ENCODE measurements at places on chromosomes 7 and 10. TPM values are rescaled to one million over a fixed set of nuclear protein-coding genes. Genes with fewer than 3 reads are reported as not detected.

KCNMA1 gene
- 12.9 TPM for polyA plus RNA-seq

GRCh38 chr7:131934452-131934851 lies 378.0 kb upstream of the PODXL start:
- no peak for DNase-seq

DNA sequence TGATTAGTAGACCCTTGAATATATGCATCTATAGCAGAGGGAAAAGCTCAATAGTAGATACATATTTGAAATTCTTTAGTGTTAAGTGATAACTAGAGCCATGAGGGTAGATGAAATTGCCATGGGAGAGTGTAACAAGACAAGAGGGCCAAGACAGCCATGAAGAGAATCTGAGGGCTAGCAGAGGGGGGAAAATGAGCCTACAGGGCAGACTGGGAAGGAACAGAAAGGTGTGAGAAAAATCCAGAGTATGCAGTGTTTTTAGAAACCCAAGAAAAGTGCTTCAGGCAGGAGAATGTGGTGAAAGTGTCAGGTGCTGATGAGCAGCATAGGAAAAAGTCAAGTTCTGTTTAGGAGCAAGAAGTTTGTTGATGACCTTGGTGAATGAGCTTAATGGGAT lies 63.0 kb downstream of the MAPK8 start:
- no peak for DNase-seq

GRCh38 chr10:129888784-129889616 lies 75.1 kb downstream of the EBF3 start:
- peak; percentile 21 for DNase-seq

- no peak for DNase-seq
Measured at GRCh38 chr7:41297166-41297565, 405.7 kb downstream of the INHBA start.

DNA sequence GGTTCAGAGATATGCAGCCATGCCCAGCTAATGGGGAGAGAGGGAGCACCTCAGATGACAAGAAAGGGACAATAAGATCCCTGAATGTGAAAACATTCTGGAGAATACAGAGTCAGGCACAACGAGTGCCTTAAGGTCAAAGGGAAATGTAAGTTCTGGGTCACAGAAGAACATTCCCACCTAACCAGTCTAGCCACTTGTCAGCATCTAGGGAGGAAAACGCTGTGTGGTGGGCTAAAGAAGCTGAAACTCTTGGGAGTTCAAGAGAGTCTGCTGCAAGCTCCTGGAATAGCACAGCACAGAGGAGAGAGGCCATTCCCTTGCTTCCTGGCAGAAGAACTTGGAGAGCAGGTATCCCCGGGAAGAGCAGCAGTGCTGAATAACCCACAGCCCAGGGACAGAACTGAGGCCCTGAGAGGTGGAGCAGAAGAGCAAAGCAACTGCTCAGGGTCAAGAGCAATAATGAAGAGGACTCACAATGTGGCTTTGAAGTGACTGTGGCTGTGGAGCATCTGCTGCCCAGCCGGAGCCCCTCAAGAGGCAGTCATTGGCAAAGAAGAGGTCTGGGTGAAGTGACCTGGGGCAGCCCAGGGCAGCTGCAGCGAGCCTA lies 182.3 kb downstream of the NPSR1 start:
- DNase-seq: no peak

GRCh38 chr10:60978287-60979115 lies 34.5 kb upstream of the RHOBTB1 start:
- DNase-seq: no peak

GRCh38 chr10:130000918-130001317 lies 36.8 kb upstream of the EBF3 start:
- no peak for DNase-seq

DNA sequence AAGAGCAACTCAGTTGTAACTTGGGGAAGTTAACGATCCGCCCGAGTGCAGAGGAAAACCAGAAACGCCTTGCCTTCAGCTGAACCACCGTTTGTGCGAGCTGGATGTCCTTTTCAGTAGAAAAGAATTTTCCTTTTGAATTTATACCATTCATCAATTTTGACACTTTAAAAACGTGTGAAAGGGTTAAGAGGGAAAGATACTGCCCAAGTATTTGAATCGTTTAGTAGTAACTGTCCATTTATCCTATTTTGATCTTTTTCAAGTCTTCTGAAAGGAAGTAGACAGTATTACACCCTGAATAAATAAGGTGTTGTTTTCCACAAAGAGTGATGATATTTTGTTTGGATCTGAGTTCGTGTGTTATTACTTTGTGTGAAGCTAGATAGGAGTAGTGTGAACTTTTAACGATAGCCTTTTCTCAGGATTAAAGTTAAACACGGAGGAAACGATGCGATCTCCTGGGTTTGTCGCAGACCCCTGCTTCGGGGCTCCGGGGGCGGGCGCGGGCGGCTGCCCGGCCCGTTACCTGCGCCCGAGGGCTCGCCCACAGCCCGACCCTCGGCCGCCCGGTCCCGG lies 830 bp upstream of the BMI1 start:
- DNase-seq: no peak

DNA sequence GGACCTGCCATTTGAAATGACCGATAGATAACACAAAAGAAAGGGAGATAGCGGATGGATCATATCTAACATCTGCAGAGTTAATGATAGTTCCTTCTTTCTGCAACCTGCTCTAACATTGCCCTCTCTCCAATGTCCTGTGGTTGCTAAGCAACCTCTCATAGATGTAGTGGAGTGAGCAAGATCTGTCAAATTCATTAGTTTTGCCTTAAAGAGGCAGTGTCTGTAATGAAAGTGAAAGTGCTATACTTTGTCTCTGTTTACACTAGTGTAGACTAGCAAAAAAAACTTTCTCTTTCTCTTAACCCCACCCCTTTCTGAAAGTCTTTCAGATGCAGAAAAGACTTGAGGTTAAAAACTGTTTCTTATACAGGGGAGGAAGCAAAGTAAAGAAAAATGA lies 1196.9 kb downstream of the SORCS3 start:
- DNase-seq: no peak

VWDE gene
- 0.23 TPM for polyA plus RNA-seq

- peak; percentile 21 for DNase-seq
Measured at GRCh38 chr7:50069613-50070012, 23.4 kb downstream of the ZPBP start.

- no peak for DNase-seq
Measured at GRCh38 chr7:153399554-153399940, 640.0 kb downstream of the ACTR3B start.

ANXA8 gene
- polyA plus RNA-seq: 23.2 TPM

DNA sequence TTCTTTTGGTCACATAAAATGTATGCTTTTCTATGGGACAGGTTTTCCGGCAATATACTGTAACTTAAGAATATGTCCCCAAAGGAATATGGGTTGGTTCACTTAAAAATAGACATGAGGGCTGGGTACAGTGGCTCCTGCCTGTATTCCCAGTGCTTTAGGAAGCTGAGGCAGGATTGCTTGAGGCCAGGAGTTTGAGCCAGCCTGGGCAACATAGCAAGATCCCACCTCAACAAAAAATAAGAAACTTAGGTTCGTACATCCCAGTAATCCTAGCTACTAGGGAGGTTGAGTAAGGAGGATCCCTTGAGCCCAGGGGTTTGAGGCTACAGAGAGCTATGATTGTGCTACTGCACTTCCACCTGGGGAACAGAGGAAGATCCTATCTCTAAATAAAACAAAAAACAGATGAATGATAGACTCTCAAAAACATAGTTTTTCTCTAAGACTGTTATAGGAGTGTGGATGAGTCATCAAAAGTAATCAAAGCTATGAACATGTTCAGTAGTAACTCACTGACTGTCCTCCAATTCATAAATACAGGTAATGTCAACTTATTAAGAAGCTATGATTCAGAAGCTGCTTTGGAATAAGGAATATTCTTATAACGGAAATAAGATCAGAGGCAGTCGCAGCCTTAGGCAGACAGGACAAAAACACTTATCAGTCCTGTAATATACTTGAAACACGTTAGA lies 2.6 kb upstream of the SEC31B start:
- no peak for DNase-seq

DNA sequence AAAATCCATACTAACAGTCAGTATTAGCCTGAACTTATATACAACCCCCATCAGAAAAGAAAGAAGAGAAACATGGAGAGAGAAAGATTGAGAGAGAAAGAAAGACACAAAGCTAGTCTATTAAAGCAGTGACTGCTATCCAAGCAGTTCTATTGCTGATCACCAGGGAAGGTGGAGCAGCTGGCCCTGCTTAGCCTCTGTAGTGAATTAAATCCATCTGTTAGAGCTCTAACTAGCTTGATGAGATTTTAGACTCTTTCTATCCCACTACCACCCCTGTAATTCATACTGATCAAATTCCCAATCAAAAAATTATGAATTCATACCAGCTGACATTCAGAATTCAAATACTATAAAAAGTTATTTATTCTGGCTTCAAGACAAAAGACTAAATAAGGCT lies 486.0 kb upstream of the LRRN3 start:
- DNase-seq: no peak

- DNase-seq: no peak
Measured at GRCh38 chr7:142696456-142697179, 52.7 kb upstream of the PRSS1 start.

- no peak for DNase-seq
Measured at GRCh38 chr7:39647816-39648215, 24.4 kb downstream of the RALA start.

CYP2C18 gene
- polyA plus RNA-seq: 0.68 TPM

- no peak for DNase-seq
Measured at GRCh38 chr7:132756484-132756990, 180.3 kb upstream of the PLXNA4 start.

DNA sequence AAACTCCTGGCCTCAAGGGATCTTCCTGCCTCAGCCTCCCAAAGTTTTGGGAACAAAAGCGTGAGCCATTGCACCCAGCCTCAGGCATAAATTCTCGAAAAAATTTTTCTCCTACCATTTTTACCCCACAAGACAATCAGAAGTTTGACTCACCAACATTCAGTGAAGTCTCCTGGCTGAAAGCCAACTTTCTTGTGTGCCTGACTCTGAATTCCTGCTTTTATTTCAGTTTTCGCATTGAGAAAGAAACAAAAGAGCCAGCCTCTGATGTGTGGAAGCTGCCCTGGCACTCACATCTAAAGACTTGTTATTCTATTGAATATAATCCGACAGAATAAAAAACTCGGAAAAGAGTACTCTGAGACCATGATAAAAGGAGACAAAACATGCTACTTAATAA lies 402.9 kb downstream of the MAGI2 start:
- DNase-seq: no peak
